Hepatocyte (in vitro differentiated cells): ENCODE measurements at places on chromosomes 5 and 9.

DNA sequence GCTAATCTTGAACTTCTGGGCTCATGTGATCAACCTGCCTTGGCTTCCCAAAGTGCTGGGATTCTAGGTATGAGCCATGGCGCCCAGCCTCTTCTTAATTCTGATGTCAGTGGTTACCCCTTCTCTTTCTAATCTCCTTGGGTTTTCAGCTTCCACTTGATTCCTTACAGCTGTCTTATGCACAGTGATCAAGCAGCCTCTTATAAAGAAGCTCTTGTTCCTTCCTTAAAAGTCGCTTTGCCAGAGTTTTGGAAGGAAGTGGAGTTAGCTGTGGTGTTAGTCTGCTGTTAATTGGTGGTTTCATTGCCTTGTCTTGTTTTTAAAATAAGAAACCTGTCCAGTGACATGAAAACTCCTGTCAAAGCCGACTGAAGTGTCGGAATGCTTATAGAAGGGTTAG, 128.1 kb upstream of the CACNA1B start:
- no peak for DNase-seq

DNA sequence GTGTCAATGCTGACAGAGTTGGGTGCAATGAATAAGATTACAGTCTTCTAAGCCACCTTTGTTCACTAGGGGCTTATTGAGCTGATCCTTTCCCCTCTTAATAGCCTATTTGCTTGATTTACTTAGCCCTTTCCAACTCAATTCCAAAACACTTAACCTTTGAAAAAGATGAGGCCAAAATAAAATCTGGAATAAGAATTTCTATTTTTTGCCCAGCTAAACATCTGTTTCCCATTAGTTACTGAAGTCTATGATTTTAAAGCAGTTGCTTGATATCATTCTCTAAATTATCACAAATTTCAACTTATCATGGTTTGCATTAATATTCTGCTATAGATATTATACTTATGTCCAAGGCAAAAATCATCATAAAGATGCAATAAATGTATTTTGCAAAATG, 1272.0 kb upstream of the ACO1 start:
- DNase-seq, result no peak

DNA sequence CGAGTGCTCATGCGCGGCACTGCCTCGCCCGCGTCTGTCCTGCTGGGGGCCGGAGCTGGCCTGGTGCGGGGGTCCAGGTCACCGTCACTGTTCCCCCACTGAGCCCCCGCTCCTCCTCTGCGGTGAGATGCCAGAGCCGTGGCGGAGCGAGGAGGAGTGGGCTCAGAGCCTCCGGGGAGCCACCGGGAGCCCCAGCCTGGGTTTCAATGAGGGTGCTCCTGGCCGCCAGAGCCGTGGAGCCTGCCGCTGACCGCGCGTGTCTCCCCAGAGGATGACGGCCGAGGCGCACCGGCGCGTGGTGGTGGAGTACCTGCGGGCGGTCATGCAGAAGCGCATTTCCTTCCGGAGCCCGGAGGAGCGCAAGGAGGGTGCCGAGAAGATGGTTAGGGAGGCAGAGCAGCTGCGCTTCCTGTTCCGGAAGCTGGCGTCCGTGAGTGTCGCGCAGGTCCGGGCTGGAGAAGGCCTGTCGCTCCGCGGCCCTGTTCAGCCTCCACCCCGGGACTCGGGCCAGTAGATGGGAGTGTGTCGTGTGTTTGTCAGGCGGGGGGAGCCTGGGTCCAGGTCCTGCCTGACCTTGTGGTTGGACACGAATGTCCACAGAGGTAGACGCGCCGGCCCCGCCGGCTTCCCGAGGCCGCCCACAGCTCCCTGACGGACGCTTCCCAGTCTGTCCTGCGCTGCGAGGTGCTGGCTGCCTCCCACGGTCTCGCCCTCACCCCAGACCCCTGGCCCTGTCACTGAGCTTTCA, 22.0 kb downstream of the EXOC3 start:
- DNase-seq, result no peak

GRCh38 chr9:91572044-91572443, 148.4 kb upstream of the NFIL3 start:
- peak; percentile 28 for DNase-seq

- DNase-seq, result no peak
Measured at GRCh38 chr9:6733831-6734230, 23.9 kb upstream of the KDM4C start.

DNA sequence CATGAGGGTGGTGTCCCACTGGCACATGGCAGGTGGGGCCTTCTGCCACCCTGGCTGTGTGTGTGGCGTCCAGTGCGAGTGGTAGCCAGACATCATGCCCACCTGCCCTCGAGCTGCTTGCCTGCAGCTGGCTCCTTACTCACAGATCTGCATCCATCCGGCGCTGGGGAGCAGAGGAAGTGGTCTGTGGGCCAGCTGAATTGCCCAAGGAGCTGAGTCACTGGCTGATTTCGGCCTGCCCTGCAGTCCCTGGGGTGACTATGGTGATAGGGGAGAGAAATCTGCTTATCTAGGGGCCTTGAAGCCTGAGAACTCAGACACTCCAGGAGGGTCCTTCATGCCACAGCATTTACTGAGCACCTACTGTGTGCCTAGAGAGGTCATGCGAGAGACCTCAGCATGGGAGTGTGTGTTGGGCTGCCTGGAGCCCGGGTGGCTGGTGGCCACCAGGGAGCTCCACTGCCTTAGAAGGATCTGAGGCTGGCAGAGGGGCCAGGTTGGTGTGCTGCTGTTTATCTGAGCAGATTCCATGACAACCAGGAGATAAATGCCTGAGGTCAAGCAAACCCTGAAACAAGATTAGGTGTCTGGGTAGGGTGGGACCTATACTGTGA, 57.1 kb downstream of the SLC22A5 start:
- peak; percentile 78 for DNase-seq

GRCh38 chr5:149264439-149265067, 7.1 kb upstream of the AFAP1L1 start:
- peak; percentile 77 for DNase-seq

DNA sequence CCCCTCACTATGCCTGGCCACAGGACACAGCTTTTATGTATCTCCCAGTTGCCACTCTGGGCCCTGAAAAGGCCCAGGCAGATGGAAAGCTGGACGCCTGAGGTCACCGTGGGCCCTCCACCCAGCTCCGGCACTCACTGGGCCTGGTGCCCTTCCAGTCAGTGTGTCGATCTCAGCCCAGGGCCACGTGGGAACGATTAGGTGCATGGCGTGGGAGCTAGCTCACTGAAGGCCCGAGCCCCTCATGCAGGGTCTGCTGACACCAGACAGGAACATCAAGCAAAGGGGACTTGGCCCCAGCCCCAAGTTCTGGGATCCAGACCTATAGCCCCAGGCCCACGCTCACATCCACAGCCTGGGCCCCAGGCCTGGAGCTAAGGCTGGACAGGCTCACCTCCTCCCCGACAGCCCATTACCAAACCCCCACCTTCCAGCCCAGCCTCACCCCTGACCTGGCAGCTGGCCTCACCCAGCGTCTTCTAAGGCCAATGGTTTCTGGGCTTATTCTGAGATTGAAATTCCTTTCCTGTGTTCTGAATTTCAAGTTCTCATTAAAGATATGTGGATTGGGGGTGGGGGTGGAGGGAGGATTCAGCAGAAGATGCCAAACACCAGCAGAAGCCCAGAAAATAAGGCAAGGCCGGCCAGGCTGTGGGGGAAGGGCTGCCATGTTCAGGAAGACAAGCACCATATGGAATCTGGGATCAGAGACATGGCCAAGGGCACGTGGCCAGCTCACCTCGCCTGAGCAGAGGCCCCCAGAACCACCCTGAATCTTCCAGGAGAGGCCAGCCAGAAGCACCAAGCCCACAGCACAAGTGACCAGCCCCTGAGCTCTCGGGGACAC, 74.5 kb downstream of the ADAMTS2 start:
- DNase-seq, result no peak

- no peak for DNase-seq
Measured at GRCh38 chr9:129558063-129558550, 62.8 kb downstream of the C9orf50 start.

DNA sequence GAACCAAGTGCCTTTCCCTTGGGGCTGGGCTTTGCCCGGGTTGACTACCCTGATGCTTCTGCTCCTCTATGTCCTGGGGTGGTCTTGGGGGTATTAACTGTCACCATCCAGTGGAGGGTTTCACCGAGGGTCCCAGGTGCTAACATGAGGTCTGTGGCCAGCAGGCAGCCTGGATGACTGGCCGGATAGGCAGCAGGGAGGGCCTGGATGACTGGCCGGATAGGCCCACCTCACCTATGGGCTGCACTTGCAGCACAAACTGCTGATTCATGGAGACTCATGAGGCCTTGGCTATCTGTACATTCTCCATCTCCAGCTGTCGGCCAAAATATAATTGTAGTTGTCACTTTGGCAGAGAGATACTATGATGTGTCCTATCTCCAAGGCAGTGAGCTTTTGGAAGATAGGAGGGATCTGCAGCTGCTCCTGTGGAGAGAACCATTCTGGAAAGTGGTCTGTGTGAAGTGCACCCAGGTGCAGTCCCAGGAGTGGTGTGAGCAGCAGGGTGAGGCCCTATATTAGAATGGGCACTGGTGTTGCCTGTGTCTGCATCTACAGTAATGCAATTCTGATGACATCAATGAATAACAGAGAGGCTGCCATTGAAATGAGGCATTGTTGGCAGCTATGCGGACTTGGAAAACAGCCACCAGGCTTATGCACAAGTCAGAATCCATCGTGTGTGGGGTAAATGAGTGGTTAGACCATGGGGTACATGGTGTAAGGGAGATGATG, 26.3 kb upstream of the CDKN2AIPNL start:
- DNase-seq, result no peak

GRCh38 chr5:160291467-160291866, 20.9 kb downstream of the CCNJL start:
- DNase-seq, result no peak

GRCh38 chr5:124628721-124629596, 117.5 kb downstream of the ZNF608 start:
- peak; percentile 93 for DNase-seq
